ENCODE measurements at places on chromosomes 1 and 21. TPM values are rescaled to one million over a fixed set of nuclear protein-coding genes. Genes with fewer than 3 reads are reported as not detected.

The KRTAP10-10 gene
- not detected for polyA plus RNA-seq

The FGR gene
- polyA plus RNA-seq = not detected

The NR1I3 gene
- not detected for polyA plus RNA-seq

The CELA2A gene
- not detected for polyA plus RNA-seq

The DENND2D gene
- polyA plus RNA-seq = 3.9 TPM

The CDA gene
- 7.0 TPM for polyA plus RNA-seq

The CCDC190 gene
- 0.55 TPM for polyA plus RNA-seq

The CYP4X1 gene
- polyA plus RNA-seq = not detected

The HCN3 gene
- polyA plus RNA-seq = 1.8 TPM

The RUNX3 gene
- 0.54 TPM for polyA plus RNA-seq

All from BJ (cell line).